Stimulated activated CD4-positive, alpha-beta T cell treated with anti-CD3 and anti-CD28 coated beads, Interleukin-1b, Interleukin-23, amount 100 ng/mL, for 48 hours (primary cell): ENCODE measurements at places on chromosomes 7 and 10.

DNA sequence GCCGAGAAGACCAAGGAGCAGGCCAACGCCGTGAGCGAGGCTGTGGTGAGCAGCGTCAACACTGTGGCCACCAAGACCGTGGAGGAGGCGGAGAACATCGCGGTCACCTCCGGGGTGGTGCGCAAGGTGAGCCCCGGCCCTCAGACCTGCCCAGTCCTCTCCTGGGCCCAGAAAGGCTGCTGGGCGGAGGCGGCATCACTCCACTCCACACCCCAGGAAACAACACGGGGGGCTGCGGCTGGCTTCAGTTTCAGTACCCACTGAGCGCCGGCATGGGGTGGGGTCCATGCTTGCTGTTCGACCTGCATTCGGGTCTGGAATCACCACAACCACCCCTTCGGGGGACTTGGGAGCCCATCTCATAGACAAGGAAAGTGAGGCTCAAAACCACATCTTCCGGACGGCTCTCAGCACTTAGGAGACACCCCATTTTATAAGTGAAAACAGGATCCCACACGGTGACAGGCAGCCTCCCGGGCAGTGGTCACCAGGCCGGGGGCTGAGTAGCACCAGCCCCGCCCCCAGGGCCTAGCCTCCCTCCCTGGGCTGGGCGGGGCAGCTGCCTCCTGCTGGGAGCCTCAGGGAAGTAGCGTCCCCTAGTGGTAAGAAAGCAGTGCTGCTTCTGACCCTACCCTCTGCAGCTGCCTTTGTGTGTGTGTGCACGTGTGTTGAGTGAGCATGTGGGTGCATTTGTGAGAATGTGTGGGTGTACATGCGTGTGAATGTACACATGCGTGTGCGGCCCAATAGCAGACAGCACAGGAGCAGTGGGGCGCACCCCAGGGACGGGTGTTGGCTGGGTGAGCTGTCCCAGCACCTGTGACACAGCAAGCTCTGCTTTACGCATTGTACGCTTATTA is 1.8 kb downstream of the SNCG start:
- peak; percentile 53 for DNase-seq

GRCh38 chr7:38242814-38243213 is 30.6 kb downstream of the TARP start:
- DNase-seq = no peak

DNA sequence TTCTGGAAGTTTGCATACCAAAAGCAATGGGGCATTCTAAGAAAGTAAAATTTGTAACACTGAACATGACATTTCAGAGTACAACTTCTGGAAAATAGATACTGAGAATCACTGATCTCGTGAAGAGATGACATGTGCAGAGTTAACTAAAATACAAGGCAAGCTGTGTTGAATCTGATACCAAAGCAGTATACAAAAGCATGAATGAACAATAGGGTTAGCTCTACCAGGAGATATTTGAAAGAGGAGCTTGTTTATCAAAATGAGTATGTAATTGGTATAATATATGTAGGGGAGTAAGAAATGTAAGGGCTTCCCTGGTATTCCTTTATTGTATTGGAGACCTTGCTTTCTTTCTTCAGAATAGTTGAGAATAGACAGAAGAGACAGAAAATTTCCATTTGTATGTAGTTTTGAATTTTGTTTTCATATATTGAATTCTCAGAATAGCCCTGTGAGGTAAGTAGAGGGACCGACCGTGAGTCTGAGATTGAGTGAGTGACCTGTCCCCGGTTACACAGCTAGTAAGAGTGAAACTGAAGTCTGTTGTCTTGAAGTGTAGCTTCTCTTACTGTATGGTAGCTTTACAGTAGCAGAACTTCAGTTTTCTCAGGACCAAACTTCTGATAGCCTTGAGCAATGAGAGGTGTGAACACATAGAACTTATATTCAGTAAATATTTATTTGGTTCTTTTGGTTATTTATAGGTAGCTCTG is 5.0 kb downstream of the HBP1 start:
- no peak for DNase-seq

DNA sequence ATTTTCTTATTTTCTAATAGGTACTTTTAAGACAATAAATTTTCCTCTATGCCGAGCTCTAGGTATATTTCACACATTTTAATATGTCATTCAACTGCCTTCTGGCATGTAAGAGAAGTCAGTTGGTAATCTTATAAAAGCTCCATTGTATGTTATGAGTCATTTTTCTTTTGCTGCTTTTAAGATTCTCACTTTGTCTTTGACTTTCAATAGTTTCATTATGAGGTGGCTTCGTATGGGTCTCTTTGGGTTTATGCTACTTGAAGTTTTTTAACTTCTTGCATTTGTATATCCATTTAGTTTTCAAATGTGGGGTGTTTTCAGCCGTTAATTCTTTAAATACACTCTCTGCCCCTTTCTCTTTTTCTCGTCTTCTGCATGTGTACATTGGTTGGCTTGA is 80.5 kb downstream of the ABCA13 start:
- DNase-seq = no peak

GRCh38 chr10:58545427-58545826 is 32.8 kb downstream of the BICC1 start:
- DNase-seq = no peak

- no peak for DNase-seq
Observed at GRCh38 chr7:69932034-69932628, 333.9 kb downstream of the AUTS2 start.

DNA sequence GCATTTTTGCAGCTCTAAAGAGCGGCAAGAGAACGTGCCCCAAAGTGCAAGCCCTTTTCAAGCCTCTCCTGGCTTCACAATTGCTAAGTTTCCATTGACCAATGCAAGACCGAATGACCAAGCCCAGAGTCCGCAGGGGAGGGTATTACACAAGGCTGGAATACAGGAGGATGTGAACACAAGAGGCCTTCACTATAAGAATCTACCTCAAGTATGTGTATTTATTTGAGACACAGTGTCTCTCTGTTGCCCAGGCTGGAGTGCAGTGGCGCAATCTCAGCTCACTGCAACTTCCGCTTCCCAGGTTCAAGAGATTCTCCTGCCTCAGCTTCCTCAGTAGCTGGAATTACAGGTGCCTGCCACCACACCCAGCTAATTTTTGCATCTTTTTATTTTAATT is 22.2 kb upstream of the TPST1 start:
- no peak for DNase-seq

DNA sequence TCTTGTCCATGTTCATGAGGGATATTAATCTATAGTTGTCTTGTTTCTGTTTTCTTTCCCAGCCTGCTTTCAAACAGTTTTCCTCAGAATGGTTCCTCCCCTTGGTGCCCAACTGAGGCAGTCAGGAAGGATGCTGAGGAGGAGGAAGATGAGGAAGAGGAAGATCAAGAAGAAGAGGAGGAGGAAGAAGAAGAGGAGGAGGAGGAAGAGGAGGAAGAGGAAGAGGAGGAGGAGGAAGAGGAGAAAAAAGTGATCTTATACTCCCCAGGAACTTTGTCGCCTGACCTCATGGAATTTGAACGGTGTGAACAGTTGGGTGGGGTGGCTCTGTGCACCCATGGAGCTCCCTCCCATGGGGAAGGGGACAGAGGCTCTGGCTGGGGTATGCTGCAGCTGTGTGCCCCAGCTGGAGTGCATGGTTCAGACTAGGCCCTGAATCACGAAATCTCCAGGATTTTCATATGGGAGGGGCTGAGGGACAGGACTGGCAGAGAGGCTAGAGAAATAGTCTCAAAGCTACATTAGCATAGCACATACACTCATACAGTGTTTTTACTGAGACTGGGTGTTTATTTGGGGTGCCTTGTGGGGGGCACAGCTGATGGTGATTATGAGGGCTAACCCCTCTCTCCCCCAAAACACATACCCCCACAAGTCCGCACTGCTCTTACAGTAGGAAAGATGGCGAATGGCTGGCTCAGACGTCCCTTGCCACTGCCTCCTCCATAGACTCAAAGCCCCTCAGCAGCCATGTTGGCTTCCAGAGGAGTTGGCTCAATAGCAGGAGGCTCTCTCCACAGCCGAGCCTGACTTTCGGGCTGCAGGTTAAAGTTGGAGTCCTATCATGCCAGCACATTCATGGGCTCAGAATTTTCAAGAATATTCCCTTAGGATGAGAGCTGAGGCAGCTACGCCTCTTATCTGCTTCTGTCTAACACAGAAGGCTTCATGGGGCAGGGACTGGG is 11.9 kb downstream of the STRA8 start:
- DNase-seq = no peak

DNA sequence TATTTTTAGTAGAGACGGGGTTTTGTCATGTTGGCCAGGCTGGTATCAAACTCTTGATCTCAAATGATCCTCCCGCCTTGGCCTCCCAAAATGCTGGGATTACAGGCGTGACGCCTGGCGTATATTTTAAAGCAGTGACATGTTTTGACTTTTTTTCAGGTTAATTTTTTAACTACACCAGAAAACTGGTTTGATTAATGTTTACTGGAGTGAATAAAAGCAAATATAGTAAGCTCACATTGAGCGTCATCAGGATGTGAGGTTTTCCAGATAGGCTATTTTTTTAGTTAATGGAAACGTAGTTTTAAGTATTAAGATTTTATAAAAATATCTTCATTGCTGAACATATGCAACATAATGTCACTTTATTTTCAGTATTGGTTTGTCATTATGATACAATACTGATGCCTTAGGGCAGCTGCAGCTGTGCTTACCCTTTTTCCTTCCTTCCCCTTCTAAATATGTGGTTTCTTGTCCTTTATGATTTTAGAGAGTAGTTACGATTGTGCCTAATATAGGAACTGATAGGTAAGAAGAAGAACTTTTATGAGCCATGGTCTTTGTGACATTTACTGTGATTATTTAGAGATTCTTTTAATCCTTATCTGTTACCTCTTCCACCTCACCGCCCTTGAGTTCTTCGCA is 37.3 kb downstream of the TMEM60 start:
- no peak for DNase-seq

DNA sequence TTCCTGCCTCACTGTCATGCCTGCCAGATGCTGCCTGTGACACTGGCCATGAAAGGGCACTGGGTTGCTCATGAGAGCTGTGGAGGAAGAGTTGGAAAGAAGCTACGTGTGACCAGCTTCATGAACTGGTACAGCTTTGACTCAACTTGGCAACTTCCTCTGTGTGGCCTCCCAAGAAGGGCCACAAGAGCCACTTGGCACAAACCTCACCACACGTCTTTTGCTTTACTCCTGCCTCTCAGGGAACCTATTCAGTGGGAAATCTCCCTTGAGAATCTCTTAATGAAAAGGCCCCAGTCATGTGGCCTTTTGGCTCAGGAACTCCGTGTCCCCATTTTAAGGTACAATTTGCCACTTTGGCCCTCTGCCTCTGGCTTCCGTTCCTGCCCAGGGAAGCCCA is 54.5 kb downstream of the FRMD4A start:
- no peak for DNase-seq

DNA sequence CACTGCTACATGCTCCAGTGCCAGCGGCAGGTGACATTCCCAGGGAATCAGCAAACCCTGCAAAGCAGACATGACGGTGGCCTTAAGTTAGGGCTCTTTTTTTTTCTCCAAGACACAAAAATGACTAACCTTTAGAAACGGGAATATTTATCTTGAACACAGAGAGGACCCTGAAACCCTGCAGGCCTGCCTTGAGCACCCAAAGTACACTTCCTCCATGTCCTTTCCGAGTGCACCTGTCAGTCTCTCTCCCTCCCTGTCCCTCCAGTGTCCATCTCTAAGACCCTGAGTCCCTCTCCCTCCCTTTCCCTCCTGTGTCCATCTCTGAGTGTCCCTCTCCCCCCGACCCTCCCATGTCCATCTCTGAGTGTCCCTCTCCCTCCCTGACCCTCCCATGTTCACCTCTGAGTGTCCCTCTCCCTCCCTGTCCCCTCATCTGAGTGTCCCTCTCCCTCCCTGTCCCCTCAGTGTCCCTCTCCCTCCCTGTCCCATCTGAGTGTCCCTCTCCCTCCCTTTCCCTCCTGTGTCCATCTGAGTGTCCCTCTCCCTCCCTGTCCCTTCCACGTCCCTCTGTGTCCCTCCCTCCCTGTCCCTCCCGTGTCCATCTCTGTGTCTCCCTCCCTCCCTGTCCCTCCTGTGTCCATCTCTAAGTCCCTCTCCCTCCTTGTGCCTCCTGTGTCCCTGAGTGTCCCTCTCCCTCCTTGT is 51.2 kb upstream of the CAMK2B start:
- DNase-seq = no peak

DNA sequence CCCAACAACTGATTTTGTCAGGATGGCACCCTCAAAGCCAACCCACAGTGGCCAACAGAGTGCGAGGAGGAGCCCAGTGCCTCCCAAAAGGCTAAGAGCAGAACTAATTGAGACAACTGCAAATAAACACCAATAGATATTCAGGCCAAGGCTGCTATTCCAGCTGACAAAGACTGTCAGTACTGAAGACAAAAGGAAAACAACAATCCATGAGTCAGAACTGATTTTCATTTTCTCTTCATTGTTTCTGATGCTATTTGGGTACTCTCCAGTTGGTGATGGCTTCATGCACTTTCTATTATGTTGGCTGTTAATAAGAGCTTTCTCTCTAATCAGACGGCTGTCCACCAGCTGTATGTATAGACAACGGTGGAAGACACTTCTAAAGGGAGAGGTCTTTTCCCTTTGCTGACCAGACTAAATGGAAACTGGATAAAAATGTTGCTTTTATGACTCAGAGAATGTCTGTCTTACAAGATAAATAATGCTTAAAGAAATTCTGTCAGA is 515.9 kb downstream of the PARD3 start:
- DNase-seq = no peak

GRCh38 chr7:93980744-93981479 is 23.2 kb downstream of the BET1 start:
- no peak for DNase-seq

DNA sequence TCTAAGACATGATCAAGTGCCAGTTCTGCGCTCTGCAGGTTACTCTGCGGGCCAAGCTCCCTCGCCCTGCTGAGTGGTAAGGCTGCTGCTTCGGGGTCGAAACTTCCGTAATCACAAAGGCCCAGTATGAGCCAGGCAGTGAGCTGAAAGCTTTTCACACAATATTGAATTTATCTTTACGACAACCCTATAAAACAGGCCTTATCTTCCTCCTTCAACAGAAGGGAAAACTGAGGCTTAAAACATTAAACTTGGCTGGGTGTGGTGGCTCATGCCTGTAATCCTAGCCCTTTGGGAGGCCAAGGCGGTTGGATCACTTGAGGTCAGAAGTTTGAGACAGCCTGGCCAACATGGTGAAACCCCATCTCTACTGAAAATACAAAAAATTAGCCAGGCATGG is 83.3 kb downstream of the FAM107B start:
- no peak for DNase-seq

DNA sequence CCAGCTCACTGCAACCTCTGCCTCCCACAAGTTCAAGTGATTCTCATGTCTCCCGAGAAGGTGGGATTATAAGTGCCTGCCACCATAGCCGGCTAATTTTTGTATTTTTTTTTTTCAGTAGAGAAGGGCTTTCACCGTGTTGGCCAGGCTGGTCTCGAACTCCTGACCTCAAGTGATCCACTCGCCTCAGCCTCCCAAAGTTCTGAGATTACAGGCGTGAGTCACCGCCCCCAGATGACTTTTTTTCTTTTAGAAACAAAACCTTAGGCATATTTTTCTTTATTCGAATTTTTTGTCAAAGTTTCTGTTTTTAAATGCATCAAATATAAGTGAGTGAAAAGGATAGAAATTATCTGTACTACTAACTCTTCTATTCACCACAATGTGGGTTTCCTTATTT is 113.1 kb downstream of the LRRC4 start:
- DNase-seq = peak; percentile 13
